T-helper 1 cell (primary cell): ENCODE measurements at places on chromosomes 3 and 15.

GRCh38 chr3:185915642-185916041 is 22.2 kb downstream of the TRA2B start:
- no peak for DNase-seq

GRCh38 chr15:43493703-43494472 is 932 bp upstream of the TP53BP1 start:
- no peak for DNase-seq

DNA sequence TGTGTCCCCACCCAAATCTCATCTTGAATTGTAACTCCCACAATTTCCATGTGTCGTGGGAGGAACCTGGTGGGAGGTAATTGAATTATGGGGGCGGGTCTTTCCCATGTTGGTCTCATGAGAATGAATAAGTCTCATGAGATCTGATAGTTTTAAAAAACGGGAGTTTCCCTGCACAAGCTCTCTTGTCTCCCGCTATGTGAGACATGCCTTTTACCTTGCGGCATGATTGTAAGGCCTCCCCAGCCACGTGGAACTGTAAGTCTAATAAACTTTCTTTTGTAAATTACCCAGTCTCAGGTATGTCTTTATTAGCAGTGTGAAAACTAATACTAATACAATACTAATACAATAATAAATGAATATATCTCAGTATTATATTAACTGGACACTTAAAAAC is 9.9 kb upstream of the YEATS2 start:
- no peak for DNase-seq

DNA sequence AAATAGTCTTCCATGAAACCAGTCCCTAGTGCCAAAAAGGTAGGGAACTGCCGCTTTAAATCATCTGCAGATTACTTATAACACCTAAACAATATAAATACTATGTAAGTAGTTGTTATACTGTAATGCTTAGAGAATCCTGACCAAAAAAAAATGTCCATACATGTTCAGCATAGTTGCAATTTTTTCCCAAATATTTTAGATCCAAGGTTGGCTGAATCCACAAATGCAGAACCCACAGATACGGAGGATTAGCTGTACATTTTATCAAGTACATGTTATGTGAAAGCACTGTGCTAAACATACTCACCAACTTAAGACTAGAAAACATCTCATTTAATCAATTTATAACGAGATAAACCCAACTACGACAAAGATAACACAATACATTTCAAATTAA is 9.3 kb downstream of the MSL2 start:
- DNase-seq = no peak

DNA sequence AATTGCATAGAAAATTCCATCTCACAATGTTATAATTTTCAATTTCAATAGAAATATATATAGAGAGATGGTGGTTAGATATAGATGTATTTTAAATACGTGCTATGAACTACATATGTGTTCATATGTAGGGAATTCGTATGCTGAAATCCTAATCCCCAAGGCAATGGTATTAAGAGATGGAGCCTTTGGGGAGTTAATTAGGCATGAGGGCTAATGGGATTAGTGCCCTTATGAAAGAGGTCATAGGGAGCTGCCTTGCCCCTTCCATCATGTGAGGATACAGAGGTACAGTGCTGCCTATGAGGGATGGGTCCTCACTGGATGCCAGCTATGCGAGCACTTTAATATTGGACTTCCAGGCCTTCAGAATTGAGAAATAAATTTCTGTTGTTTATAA is 79.6 kb upstream of the CCDC54 start:
- no peak for DNase-seq

DNA sequence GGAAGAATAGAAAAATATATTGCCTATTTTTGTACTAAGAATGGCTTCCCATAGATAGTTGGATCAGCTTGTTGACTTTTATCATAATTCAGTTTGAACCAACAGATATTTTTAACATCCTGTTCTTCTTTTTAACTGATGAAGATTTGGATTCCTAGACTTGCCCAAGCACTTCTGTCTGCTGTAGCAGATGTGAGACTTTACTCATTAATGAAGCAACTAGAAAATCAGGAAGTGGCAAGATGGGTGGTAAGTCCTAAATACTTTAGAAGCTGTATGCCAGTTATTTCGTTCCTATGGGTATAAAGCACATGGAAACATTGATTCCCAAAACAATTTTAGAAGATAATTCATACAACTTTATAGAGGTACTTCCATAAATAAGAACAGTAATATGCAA is 8.4 kb downstream of the PIGB start:
- DNase-seq = no peak

DNA sequence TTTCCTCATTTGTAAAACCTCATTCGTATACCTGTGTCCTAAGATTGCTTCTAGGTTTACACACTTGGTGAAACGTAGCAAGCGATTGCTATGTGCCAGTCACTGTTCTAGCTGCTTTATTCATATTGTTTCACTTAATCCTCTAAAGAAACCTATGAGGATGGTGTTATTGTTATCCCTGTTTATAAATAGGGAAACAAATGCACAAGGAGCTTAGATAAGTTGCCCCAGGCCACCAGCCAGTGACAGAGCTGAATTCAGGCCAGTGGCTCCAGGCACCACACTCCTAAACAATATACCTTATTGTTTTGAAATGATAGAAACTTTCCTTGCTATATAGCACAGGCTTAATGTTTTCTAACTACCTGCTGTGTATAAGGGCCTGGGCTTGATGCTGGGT is 44.0 kb downstream of the LPP start:
- DNase-seq = no peak

DNA sequence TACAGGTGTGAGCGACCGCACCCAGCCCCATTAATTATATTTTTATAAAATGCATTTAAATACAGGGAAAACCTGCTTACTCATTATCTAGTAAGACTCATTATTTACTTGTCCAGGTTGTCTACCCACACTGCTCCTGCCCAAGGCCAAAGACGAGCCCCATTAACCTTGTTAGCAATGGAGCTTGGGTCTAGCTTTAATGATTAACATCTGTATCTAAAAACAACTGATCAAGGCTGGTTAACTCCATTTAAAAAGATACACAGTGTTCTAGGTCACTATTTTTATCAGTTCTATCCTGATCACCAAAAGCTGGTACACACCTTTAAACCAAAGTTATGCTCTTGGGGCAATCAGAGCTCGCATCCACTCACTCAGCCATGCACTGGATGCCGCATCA is 10.4 kb upstream of the NCKIPSD start:
- DNase-seq = no peak

- no peak for DNase-seq
Measured at GRCh38 chr15:97124790-97125189, 794.3 kb downstream of the NR2F2 start.

DNA sequence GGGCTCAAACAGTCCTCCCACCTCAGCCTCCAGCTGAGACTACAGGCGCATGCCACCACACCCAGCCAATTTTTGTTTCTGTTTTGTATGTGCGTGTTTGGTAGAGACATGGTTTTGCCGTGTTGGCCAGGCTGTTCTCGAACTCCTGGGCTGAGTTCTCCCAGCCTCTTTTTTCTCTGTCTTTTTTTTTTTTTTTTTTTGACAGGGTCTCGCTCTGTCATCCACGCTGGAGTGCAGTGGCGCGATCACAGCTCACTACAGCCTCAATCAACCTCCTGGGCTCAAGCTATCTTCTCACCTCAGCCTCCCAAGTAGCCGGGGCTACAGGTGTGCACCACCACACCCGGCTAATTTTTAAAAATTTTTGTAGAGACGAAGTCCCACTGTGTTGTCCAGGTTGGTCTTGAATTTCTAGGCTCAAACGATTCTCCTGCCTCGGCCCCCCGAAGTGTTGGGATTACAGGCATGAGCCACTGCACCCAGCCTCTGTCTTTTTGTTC is 867 bp upstream of the DCAF1 start:
- no peak for DNase-seq

DNA sequence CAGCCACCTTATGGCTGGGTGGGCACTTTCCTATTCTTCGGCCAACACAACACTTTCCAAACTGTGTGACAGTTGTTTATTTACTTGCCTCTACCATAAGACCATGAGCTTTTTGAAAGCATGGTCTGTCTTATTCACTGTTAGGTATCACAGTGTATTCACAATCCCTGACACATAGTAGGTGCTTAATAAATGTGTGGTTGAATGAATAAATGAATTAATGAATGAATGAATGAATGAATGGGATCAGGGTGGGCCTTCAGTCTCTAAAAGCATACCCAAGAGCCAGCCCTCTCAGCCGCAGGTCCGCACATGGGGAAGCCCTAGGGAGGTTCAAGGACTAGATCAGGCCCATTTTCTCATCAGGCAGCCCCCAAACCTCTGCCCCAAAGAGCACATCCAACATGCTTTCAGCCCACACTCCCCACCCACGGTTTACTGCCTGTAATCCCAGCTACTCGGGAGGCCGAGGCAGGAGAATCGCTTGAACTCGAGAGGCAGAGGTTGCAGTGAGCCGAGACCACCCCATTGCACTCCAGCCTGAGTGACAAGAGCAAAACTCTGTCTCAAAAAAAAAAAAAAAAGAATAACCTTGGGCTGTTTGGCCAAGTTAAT is 95.9 kb downstream of the LIPC start:
- DNase-seq = no peak

DNA sequence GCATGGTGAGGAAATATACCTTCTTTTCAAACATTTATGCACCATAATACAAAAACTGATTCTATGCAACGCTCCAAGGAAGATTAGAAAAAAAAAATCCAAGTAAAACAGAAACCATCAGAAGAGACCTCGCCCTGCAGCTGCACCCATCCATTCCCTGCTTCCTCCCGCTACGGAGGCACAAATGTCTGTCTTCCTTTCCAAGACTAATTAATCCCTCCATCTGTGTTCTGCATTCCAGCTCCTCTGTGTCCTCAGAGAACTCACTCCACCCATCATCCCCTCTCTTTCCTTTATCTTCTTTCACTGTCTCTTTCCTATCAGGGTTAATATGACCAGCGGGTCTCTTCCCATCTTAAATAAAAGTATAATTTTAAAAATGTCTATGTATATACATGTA is 196.1 kb downstream of the ADAMTSL3 start:
- no peak for DNase-seq

GRCh38 chr3:76432396-76432795 is 607.5 kb upstream of the ROBO2 start:
- no peak for DNase-seq

GRCh38 chr3:8524656-8525399 is 23.2 kb downstream of the LMCD1 start:
- no peak for DNase-seq

DNA sequence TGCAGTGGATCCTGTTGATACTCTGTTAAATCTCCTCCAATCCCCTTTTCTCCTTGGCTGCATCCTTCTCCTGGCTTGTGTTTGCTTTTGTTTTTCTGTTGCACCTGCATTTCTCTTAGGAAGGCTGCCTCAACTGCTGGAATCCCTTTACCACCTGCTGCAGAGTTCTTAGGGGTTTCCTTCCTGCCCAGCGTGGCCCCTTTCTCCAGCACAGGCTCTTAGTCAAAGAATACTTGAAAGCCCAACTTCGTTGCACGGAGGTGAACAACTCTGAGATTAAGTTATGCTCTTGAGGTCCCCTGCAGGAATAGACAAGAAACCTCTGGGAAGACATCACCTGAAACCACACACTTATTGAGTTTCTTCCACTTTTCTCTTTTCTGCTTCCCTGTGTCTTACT is 121.6 kb upstream of the GRM7 start:
- DNase-seq = no peak

DNA sequence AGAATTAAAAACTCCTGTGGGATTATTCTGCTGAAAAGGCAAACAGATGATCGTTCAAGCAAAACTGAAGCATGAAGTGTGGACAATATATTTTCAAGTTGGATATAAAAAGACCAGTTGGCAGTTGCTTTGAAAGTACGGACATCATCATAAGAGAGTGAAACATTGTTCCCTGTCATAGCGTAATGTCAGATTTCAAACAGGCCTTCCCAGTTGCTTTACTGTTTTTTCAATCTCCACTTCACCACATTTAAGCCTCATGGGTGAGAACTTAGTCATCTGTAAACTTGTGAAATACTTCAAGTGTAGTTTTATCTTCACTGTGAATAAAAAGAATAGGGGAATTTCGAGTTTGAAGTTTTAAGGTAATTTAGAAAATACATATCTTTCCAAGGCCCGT is 435.1 kb upstream of the CNTN3 start:
- DNase-seq = no peak

- peak; percentile 35 for DNase-seq
Measured at GRCh38 chr3:10758304-10759037, 57.6 kb upstream of the SLC6A11 start.

DNA sequence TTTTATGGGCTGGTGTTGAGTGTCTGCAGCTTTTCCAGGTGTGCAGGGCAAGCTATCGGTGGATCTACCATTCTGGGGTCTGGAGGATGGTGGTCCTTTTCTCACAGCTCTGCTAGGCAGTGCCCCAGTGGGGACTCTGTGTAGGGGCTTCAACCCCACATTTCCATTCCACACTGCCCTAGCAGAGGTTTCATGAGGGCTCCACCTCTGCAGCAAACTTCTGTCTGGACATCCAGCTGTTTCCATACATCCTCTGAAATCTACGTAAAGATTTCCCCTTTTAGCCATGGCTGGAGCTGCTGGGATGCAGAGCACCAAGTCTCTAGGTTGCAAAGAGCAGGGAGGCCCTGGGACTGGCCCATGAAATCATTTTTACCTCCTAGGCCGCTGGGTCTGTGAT is 11.6 kb downstream of the RFX7 start:
- DNase-seq = no peak

DNA sequence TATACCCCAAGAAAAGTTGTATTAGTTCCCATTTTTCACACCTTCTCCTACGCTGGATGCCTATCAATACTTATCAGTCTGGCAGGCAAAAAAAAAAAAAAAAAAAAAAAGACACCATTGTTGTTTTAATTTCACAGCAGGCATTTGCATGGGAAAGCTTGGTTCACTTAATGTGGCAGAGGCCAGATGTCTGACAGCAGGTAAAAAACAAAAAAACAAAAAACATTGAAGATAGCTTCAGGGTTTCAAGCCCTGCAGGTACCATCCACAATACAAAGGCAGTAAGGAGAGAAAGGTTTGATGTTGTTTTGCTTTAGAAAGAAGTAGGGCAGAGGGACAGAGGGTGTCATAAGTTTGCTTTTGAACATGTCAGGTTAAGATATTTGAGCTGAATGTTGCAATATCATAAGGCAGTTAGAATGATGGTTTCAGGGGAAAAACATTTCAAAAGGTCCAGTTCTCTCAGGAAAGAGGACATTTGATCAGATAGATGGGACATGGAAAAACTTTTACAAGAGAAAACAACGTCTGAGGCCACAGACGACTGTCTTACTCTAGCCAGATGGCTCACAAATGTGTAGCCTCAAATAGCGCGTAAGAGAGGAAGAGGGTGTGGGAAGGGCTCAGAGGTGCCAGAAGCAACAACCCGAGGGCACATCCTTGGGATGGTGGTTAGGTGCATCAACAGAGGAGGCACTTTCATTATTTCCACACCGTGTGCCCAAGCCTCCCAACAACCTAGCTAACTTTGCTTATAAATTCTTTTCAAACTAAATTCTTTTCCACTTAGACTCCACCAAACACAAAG is 25.7 kb downstream of the PCOLCE2 start:
- no peak for DNase-seq

- no peak for DNase-seq
Measured at GRCh38 chr3:73447111-73447510, 177.6 kb downstream of the PDZRN3 start.
